ENCODE measurements at places on chromosomes 2 and 18.

DNA sequence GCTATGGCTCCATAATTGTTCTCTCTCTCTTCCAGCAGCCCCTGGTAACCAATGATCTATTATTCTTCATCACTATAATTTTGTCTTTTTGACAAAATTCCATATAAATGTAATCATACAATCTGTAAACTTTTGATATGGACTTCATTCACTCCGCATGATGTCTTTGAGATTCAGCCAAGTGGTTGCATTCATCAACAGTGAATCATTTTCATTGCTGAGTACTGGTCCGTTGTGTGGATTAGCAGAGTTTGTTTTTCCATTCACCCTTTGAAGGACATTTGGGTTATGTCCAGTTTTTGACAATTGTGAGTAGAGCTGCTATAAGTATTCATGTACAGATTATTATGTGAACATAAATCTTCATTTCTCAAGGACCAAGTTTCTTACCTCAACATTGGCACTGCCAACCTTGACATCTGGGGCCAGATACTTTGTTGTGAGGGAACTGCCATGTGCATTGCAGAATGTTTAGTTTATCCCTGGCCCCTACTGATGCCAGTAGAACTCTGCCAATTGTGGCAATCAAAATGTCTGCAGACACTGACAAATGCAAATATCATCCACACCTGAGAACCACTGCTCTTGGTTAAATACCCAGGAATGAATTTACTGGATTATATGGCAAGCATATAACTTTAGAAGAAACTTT, 48.4 kb upstream of the BCL2L11 start:
- DNase-seq: peak; percentile 87

DNA sequence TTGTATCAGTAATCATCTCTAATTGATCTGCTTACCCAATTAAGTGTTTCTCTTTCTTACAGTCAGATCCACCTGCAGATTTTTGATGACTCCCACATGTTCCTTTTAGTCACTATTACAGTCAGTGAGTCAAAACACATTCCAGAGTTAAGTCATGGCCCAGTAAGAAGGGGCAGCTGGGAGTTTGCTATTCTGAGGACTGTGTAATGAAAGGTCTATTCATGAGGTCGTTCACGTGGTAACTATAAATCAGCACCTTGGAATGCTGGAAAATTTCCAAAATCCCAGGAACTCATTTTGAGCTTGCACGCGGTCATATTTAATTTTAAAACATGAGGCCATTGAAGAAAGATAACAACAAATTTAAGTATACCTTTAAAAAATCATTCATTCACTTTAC, 252.5 kb downstream of the XIRP2 start:
- peak; percentile 90 for DNase-seq

- DNase-seq: no peak
These were observed 1053.0 kb downstream of the TSN start for GRCh38 chr2:122808286-122808969.

DNA sequence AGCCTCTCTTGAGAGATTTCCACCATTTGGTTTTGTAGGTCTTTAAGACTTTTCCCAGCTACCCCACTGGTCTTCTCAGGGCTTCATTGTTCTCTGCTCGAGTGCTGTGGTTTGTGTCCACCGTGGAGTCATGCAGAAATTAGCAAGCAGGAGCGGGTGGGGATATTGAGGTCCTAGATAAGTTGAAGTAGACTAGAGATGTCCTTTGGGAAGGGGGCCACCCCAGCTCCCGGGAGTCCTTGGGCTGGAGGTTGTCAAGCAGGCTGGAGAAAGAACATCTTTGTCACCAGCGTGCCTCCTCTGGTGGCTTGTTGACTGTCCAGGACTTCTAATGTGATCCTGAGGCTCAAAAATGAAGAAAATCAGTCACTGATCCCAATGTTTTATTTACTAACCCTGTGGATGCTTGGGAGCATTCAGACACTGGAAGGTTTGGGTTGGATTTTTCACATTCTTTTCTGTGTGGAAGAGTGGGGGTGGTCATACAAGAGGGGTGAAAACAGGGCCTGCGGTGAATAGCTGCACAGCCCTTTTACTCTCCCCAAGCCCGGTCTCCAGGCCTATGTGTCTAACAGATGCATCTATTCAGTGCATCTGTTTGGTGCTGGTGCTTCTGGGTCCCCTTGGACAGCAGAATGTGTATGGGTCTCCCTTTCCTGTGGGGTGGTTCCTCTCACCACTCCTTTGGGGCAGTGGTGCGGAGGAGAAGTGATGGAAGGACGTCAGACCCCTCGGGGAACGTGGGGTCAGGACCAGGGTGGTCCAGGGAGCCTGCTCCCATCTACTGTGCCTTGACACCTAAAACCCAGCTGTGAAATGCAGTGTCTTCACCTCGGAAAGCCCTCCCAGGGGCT, 208.1 kb downstream of the KLHL29 start:
- peak; percentile 53 for DNase-seq

DNA sequence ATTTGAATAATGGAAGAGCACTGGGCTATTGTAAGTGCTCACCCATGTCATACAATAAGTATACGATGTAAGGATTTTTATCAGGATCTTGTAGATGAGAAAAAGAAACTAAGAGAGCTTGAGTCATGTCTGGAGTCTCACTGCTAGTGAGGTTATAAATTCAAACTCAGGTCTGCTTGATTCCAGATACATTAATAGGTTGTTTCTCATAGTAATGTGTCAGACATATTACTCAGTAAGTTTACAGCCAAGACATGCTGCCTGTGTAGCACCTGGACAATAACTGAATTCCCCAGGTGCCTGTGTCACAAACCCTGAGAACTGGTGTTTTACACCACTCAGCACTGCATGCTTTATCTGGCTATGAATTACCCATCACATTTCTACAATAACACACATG, 216.9 kb upstream of the LRP1B start:
- DNase-seq: no peak

DNA sequence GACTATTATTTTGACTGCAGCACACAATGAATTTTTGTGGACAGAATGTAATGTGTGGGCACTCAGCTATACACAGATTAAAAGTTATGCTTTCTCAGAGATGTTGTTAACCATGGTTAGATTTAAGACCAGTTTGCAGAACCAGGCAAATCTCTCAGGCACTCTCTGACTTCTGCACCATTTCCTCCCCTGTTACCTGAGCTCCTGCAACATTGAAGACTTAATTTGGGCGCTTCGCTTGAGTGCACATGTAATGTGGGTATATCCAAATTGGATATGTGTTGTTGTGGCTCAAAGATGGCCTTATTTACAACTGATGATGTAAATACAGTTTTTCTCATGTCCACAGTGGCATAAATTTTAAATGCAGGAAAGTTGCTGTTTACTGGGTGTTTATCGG, 469.4 kb downstream of the PTPRM start:
- no peak for DNase-seq

- no peak for DNase-seq
These were observed 13.9 kb upstream of the RAB31 start for GRCh38 chr18:9694174-9694573.

- DNase-seq: no peak
These were observed 7.2 kb downstream of the GAD1 start for GRCh38 chr2:170823898-170824215.

- no peak for DNase-seq
These were observed 618 bp upstream of the CHN1 start for GRCh38 chr2:175005733-175006264.

GRCh38 chr2:182522405-182522896, 95.6 kb upstream of the PDE1A start:
- no peak for DNase-seq

DNA sequence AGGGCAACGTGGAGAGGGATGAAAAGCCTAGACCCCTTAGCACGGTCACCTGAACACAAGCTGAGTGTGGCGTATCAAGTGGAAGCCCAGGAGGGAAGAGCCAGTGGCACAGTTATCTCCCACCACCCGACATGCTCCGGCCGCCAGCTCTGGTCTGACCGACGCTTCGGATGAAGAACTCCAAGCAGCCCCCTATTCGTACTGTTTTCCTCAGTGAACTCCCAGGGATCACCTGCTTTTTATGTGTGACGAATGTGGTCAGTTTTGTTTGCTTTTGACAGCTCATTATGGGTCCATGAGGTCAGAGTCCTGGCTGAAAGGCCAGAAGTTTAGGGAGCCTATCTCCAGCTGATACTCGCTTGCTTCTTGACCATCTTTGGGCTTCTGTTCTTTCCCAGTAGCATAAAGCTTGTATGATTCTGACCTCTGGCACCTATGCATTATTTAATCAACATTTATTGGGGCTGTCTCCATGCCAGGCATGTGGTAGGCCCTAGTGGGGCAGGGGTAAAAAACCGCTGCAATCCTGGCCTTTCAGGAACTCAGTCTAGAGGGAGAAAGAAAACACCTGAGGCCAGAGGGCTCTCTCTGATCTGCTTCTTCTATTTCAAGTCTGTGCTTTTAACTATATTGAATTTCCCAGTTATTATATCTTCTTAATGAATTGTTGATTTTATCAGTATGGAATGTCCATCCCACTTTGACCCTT, 33.0 kb upstream of the MRPL33 start:
- no peak for DNase-seq

GRCh38 chr2:205715831-205716525, 33.7 kb downstream of the NRP2 start:
- DNase-seq: no peak

- DNase-seq: no peak
These were observed 10.6 kb downstream of the TMEM37 start for GRCh38 chr2:119442226-119442619.

DNA sequence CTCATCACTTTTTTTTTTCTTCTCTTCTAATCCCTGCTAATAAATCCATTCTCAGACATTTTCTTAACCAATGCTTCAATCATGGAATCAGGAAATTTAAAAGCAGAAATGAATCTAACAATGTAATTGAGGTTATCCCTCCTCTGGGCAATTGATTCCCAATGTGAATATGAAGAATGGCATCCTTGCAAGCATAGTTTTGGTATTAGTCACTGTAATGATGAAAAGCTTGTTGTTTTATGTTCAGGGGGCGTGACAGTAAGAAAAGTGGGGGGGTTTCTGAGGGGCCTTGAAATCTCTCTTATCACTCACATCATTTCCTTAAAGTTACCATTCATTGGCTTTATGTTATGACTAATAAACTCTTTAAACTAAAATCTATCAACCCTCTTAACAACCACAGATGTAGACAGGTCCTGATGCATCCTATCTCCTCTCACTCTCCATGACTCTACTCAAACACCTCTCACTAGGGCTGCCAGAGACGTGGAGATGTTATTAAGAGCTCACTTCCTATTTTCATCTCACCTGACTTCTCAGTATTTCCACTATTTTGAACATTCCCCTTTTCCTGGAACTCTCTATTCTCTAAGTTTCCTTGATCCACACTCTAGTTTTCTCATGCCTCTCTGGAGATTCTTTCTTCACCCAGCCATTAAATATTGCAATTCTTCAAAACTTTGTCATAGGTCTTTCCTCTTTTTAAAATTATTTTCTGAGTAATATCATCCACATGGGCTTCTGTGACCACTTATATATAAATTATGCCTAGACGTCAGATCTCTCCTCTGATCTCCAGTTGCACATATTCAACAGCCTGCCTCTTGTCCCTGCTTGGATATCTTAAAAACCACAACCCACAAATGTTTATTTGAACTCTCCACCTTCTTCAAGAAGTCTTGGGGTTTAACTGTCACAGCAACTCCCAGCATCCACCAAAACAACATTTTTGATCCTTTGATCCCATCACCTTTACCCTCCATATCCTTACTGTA, 332.9 kb downstream of the CDH2 start:
- peak; percentile 82 for DNase-seq

DNA sequence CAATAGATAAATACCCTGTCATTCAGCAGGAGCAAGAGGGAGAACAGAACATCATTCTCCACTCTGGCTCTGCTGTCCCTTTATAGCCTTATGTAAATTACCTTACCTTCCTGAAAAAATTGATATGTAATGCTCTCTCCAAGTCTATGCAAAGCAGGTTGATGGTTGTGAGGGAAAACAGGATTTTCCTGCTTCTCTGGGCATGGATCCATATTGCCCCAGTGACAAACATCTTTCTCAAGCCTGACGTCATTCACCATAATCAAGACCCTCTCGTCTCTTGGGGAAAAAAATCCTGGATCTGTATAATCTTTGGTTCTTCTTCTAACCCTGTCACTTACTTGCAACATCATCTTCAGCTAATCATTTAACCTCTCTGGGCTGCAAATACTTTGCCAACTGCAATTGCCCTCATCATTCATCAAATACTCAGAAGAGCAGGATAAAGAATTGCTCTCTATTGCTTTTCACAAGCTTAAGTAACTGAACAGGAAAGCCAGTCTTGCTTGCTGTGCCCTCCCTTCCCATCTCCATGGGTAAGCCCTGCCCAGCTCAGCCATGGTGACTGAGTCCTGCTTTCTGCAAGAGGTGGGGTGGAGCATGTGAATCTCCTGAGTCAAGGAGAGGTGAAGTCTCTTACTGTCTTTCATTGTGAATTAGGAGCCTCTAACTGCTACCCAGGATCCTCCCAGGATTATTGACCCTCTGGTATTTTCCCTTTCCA, 123.7 kb upstream of the KLF7 start:
- no peak for DNase-seq

DNA sequence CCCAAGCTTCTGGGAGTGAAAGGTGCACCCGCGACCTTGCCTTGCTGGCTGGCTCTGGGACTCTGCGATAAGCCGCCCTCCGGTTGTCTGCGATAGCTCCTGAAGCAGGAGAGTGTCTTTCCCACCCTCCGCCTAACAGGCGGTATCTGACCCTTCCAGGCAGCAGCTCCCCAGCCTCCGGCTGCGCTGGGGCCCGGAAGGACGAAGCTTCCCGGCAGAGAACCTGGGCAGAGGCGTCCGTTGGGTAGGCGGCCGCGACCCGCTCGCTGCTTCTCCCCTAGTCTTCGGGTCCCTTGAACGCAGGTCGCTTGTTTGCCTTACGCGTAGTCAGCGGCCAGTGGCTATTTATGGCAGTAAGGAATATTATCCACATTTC, 446 bp upstream of the RHBDD1 start:
- no peak for DNase-seq

GRCh38 chr2:88738271-88738670, 46.8 kb downstream of the RPIA start:
- peak; percentile 32 for DNase-seq

DNA sequence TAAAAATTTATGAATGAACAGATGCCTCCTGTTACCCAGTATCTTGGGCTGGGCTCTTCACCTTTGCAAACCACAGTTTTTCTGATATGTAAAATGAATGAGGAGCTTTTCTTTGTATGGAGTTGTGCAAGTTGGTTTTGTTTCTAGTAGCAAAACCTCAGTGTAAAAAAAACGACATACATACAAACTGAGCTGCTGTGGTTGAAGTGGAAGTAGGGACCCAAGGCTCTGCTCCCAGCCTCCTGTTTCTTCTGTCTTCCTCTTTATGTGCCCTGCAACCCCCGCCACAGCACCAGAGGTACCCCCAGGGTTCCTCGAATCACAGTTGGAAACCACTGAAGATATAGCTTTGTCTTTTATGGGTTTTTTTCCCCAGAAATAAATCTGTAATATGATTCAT, 118.1 kb downstream of the MYO1B start:
- no peak for DNase-seq
